ENCODE measurements at places on chromosomes 13 and 19.

DNA sequence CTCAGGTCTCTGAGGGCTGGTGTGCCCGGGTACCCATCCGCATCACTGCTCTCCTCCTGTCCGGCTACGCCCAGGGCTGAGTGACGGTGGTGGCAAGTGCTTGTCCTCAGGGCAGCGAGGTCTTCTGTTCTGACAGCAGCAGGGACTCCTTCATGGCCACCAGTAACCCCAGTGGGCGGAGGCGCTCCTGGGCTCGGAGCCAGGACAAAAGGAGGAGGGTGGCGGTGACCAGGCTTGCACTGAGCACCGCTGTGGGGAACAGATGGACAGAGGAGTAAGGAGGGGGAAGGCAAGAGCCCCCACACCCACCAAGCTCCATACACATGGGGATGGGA, 5.8 kb downstream of the CD320 start:
- no peak for DNase-seq

- no peak for DNase-seq
Measured at GRCh38 chr19:40797963-40798682, 868 bp upstream of the EGLN2 start.

GRCh38 chr13:95121516-95121915, 179.7 kb downstream of the ABCC4 start:
- no peak for DNase-seq

DNA sequence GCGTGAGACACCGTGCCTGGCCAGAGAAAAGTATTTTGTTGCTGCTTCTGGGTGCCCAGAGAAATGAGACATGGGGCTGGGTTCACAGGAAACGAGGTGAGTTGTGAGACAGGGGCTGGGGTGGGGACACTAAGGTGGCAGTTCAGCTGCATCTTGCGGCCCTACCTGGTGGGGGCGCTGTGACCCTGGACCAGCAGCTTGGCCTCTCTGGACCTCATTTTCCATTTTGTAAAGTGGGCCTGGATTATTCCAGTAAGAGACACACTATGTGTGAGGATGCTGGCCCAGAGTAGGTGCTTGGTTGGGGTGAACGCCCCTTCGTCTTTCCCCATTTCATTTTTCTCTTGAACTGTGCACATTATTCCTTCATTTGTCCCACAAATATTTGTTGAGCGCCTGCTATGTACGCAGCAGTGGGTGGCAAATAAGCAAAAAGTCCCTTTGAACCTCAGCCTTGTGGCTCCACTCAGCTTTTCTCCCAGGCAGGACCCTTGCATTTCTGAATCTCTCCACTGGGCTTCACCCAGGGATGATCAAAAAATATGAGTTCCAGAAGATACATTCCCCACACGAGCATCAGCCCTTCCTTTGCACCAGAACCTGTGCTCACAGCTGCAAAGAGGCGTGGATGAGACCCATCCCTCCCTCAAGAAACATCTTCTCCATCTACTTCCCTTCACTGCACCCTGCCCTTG, 26.6 kb upstream of the OR10H1 start:
- no peak for DNase-seq

GRCh38 chr13:21077076-21077787, 15.8 kb upstream of the LATS2 start:
- no peak for DNase-seq

DNA sequence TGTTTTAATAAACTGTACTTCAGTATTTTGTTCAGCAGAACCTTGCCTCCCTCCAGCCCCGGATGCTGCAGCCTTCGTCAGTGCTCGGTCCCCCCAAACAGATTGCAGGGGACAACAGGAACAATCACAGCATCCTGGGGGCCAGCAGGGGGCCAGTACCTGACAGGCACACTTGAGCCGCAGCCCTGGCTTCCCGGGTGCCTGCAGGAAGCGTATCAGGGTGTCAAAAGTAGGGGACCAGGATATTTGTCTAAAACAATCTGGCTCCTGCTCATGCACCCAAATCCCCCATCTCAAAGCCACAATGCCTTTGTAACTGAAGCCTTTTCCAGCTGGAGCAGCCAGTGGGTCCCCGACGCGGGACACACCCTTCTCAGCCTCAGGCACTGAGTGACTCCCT, 167.5 kb upstream of the TSHZ3 start:
- no peak for DNase-seq

DNA sequence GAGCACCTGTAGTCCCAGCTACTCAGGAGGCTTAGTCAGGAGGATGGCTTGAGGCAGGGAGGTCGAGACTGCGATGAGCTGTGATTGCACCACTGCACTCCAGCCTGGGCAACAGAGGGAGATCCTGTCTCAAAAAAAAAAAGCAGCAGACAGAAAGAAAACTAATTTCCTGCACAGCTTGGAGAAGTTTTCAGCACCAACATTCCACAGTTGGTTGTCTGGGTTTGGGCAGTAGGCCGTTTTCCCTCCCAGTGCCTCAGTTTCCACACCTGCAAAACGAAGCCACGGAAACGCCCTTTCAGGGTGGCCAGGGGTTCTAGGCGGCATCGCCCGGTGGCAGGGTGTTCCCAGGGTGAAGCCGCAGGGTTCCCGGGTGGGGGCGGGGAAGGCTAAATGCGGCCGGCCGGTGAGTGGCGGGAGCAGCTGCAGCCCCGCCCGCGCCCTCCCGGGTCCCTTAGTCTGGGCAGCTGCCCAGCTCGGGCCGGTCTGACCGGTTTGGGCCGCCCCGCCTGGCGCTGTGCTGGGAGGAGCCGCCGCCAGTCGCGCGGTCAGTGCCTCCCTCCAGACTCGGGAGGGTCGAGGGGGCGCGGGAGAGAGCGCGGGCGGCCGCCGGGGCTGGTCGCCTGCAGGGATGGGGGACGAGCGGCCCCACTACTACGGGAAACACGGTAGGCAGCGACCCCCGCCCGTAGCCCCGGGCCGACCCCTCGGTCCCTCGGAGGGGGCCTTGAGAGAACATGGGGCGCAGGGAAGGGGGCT, at the start of gene SLC44A2:
Gene SLC44A2 (plus strand): TSS at position 551 of the 759 bp plus-strand sequence. CDS start 81 bp downstream, at position 632.
- DNase-seq, result no peak

DNA sequence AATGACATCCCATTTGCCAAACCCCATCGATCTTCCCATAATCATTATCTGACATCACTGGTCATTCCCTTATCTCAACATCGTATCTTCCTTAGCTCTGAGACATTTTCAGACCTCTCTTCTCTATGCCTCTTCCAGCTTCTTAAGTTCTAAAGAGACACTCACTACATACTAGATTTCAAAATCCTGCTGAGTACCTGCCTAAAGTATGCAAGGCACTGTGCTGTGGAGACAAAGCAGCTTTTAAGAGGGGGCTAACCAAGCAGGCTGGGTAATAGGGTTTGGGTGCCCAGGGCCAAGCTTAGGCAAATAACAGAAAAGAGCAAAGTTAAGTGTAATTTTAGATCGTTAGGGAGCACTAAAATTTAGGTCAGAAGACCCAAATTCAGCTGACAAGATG, 3.4 kb upstream of the POMP start:
- DNase-seq, result no peak

DNA sequence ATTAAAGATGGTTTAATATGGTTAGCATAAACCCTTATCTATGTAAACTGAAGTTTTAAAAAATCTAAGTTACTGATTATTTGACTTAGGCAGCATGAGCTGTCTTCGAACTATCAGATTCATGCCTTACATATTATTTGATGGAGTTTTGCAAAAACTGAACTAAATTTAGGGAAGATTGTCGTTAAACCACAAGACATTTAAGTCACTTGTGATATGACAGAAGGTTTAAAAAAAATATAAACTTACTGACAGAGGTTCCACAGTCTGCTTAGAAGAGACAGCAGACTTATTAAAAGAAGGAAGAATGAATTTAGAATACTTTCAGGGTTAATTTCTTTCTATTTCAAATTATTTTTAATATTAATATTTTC, 110.9 kb upstream of the FRY start:
- DNase-seq, result no peak

DNA sequence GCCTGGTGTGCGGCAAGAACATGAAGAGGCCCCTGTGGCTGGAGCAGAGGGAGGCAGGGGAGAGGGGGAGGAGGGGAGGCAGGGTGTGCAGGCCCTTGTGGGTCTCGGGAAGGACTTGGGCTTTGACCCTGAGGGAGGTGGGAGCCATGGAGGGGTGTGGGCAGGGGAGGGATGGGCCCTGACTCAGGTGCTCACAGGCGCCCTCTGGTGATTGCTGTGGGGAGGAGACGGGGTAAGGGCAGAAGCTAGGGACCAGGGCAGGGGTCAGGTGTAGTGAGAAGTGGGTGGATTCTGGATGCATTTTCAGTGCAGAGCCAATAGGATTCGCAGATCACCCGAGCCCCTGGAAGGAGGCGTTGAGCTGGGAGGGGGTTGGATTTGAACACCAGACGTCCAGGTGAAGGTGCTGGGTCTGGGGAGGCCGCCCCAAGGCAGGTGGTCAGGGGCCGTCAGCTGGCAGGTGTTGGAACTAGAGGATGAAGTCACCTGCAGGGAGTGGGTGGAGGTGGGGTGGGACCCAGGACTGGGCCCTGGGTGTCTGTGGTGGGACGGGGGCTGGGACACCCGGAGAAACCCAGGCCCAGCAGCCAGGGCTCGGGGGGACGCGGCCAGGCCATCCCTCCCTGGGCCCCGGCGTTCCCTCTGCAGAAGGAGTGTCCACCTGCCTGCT, 185.4 kb downstream of the KDM4B start:
- DNase-seq, result no peak

- DNase-seq, result no peak
Measured at GRCh38 chr13:109712124-109712722, 74.2 kb downstream of the IRS2 start.

DNA sequence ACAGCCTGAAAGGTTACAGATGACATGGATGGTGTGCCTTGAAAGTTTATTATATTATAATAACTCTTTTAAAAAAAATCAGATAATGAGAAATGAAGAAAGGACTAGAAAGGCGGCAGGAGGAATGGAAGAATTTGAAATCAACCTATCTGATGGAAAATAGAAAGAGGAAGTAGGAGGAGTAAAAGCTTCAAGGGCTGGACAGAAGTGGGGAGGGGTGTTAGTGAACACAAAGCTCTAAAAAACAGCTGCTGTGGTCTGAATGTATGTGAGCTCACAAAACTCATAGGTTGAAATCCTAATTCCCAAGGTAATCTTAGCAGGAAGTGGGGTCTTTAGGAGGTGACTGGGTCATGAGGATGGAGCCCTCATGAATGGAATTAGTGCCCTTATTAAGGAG, 19.5 kb downstream of the CCDC70 start:
- no peak for DNase-seq

DNA sequence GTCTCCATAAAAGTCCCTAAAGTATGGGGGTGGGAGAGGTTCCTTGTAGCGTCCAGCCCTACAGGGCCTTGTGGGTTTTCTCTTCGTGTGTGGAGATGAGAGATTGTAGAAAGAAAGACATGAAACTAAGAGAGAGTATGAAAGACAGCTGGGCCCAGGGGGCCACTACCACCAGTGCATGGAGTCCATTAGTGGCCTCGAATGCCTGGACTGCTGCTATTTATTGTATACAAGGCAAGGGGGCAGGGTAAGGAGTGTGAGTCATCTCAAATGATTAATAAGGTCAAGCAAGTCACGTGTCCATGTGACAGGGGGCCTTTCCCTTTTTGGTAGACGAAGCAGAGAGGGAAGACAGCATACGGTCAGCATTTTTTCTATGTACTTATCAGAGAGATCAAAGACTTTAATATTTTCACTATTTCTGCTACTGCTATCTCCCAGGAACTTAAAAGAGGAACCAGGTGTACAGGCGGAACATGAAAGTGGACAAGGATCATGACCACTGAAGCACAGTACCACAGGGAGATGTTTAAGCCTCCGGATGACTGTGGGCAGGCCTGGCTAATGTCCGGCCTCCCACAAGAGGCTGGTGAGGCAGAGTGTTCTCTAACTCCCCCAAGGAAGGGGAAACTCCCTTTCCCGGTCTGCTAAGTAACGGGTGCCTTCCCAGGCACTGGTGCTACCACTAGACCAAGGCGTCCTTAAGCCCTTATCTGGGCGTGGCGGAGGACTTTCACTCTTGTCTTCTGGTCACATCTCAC, 25.5 kb downstream of the FGF21 start:
- no peak for DNase-seq

DNA sequence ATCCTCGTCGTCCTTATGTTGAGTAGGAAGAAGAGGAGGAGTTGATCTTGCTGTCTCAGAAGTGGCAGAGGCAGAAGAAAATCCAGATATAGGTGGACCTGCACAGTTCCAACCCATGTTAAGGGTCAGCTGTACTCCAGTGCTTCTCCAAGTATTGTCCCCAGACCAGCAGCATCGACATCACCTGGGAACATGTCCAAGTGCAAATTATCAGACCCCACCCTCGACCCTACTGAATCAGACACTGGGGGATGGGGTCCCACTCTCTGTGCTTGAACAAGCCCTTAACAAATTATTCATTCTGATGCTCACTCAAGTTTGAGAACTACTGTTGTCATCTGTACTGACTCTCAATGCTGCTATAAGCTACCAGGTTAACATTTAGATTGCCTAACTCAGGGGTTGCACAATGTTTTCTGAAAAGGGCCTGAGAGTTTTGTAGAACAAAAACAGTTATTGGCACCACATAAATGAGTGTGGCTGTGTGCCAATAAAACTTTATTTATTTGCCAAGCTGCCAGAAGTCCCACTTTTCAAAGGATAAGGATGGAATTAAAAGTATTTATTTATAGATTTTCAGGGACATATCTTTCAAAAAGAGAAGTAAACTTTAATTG, 226.7 kb upstream of the IPO5 start:
- DNase-seq, result no peak

DNA sequence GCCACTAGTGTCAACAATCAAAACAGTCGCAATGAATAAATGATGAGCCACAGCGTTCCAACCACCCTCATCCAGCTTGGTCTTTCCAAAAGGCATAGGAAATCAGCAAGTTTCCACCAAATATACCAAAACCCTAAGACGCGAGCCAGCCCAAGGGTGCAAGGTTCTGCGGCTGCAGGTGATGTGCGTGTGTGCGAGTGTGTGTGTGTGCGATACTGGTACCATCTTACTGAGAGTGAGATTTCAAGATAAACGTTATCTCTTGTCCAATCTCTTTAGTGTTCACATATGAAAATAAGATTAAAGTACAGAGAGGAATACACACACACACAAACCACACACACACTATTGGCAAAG, 895 bp upstream of the TRPC4 start:
- no peak for DNase-seq

DNA sequence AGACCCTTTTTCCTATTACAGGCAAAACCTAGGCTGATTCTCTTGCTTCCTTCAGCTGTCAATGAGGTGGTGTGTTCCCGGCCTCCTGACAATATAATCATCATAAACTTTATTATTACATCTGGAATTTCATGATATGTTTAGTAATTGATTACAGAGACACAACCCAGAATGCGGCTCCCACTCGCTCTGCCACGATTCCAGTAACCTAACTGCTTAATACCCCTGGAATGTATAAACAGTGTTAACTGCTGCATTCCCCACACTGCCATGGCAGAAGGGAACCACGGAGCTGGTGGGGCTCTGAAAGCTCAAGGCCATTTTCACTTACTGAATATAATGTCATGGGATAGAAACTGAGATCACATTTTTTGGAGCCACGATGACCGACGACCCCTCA, 17.1 kb downstream of the TSHZ3 start:
- no peak for DNase-seq

GRCh38 chr19:13210941-13211340, 60.7 kb downstream of the IER2 start:
- DNase-seq, result no peak

All from stimulated activated CD8-positive, alpha-beta memory T cell treated with anti-CD3 and anti-CD28 coated beads, Interleukin-4, amount 100 ng/mL, for 4 hours (primary cell).